ENCODE measurements at places on chromosomes 2 and 18.

- DNase-seq = no peak
These were observed 11.9 kb upstream of the ASPRV1 start for GRCh38 chr2:69973335-69973735.

DNA sequence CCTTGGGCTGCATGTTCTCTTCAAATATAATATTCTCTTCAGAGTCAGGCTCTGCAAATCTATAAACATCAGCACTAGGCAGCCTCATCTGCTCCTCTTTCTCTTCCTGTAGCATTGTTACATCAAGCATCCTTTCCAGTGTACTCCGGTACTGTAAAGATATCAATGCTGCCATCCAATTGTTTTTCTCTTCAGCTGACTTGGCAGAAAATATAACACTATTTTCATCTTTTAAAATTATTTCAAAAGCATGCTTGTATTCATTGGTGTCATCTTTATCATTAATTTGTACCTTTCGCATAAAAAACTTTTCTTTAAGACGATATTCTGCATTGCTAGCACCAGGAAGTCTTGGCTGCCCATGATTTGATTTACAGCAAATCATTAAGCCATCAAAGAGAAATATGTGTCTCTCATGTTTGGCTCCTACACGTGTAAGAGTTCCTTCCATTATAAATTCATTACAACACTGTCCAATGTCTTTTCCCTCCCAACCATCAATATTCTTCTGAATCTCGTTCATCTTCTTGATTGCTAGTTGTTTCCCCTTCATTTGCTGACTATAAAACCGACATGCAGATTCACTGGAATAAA lies 98.1 kb downstream of the SOS1 start:
- no peak for DNase-seq

DNA sequence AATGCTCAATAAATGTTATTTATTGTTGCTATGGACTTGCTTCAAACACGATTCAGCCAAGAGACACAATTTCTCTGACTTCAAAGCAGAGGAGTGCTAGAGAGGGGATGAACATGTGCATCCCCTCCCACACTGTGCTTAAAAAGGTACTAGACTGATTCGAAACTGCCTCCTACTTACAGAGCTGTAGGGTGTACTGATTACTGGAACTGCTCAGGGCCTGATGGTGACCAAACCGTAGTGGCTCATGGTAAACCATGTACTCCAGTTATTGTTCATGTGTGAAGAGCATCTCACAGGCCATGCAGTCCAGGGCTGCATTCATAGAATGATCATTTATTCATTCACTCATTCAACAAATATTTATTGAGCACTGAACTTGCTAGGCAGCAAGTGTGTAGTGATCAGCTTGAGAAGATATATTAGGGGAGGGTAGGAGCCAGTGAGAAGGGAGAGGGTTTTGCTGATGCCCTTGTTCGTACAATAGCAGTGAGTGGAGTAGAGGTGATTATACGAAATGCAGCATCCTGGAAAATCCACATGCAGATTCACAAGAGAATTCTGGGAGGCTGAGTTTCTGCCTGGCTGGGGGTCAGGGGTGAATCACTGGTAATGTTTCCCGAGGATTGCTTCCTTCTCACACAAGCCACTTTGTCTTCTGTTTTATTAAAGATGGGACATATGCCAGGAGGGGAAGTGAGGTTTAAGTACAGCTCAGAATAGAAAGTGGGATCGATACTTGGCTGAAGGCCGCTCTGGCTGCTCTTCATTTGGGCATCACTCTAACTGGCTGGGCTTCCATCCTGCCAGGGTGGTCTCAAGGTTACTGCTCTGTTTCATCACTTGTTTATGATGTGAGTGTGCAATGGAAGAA lies 245.4 kb downstream of the RAD51AP2 start:
- no peak for DNase-seq

DNA sequence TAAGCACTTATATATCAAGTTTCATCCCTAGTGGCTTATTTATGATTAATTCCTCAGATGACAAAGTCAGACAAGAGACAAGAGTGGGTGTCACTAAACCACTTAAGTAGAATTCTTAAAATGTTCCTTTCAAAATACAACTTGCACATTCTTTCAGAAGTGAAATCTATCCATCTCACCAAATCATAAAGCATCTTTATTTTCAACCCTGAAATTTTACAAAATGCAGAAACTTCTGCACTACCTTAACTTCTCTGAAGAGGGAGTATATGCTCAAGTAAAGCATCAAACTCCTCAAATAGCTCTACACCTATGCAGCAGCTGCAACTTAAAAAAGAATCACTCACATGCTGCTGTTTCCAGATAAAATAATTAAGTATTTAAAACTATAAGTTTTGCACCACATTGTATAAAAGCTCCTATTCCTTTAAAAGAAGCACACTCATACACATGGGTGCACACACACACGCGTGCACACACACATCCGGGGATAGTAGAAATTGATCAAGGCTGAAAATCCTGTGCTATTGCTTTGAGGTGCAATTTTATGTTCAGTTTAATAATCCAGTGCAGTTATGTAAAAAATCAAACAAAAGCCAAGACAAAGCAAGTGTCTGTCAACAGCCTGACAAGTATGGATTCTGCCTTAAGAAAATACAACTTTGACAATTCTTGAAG lies 244.5 kb downstream of the TCF4 start:
- no peak for DNase-seq

DNA sequence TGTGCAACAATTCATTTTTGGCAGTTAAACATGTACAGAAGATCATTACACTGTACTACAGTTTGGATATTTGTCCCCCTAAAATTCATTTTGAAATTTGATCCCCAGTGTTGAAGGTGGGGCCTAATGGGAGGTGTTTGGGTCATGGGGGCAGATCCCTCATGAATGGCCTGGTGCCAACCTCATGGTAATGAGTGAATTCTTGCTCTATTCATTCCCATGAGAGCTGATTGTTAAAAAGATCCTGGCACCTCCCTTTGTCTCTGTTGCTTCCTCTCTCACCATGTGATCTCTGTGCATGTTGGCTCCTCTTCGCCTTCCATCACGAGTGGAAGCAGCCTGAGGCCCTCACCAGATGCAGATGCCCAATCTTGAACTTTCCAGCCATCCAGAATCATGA lies 140.6 kb downstream of the GCA start:
- DNase-seq = no peak

GRCh38 chr2:206984206-206984605 lies 44.9 kb downstream of the CPO start:
- no peak for DNase-seq

DNA sequence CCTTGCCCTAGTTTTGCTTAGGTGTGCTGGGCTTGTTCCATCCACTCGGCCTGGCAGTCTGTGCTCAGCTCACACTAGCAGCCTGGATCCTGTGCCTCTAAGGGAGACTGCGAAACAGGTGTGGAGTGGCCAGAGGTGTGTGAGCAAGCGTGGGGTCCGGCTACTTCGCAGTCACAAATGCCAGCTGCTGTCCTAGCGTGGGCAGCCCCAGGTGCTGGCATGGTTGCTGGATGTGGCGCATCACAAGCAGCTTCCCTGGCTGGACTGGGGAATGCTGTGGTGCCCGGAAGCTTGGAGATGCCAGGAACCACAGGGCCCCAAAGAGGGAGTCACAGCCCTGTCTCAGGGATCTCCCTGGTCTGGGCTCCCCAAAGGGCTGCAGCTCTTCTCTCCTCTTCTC lies 119.0 kb upstream of the TMEFF2 start:
- DNase-seq = no peak

- no peak for DNase-seq
These were observed 226.4 kb upstream of the DSEL start for GRCh38 chr18:67742954-67743353.

DNA sequence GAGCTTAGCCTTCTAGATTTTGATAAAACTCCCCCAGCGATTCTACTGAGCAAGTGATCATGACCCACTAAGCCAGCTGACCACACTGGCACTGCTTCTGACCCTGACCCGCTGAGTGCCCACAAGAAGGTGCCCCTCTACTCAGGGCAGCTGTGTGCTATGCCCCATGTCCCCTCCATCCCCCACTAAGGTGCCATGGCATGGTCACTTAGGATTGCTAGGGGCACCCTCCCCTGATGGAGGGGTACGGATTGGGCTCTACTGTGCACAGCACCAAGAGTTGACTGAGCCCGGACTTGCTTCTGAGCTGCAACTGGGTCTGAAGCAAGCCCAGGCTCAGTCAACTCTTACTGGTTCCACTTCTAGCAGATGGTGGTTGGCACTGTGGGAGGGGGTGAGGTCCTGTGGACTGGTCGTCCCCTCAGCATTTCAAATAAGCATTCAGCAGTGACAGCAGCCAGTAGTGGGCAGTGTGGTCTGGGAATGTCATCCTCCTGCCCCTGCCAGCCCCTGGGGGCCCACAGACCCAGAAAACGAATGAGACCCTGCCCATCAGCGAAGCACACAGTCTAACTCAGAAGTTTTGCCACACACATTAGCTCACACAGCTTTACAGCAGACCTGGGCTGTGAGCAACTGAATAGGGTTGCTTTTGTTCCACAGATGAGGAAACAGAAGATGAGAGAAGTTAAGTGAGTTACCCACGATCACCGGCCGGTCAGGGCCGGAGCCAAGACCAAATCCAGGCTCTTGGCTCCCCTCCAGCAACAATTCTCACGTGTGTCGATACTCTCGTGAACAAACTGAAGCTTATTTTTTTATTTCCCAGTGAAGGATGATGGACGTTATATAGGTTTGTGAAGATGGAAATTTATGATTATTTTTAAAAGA lies 52.1 kb upstream of the FOSL2 start:
- DNase-seq = no peak

- no peak for DNase-seq
These were observed 2.6 kb downstream of the PRSS56 start for GRCh38 chr2:232522623-232523401.

DNA sequence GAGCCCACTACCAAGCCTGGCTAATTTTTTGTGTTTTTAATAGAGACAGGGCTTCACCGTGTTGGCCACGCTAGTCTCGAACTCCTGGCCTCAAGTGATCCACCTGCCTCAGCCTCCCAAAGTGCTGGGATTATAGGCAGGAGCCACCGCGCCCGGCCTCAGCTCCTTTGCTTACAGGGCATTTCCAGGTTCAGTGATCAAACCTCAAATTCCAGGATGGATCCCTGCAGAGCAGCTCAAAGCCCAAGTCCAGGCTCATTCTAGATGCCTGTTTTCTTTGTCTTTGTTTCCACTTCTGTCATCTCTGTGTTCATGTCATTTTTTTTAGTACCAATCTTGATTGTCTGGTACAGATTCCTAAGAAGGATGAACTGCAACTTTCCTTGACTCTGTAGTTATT lies 41.9 kb downstream of the TNFRSF11A start:
- no peak for DNase-seq

DNA sequence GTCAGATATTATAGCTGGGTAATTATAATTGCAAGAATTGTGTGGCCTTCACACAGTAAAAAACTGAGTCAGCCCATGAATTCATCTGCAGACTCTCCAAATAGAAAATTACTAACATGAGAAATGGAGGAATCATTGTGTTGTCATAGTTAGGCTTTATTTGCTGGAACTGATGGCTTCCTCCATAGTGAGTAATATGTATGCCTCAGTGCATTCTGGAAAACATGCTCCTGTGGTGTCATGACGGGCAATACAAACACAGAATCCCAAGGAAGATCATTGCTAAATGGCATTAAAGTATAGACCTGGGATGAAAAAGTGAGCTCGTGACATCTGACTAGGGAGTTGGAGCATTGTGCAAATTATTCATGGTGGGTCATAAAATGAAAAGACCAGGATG lies 23.6 kb upstream of the NMS start:
- no peak for DNase-seq

DNA sequence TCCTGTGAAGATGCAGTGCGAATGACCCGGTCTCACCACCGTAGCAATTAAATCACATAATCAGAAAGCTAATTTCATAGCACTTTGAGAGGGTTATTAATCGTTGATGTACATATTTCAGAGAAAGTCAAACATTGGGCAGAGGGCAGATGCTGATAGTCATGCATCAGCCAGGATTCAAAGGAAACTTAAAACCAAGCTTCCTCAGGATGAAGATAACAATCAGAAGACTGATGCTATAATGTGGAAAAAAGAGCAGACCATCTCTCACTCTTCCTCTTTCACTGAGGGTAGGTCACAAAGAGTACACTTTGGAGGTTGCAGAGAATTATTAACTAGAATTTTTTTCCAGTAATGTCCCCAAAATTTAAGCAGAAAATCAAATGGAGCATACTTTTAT lies 1027.7 kb upstream of the ZEB2 start:
- DNase-seq = no peak

GRCh38 chr2:154481336-154481735 lies 217.2 kb upstream of the KCNJ3 start:
- no peak for DNase-seq

DNA sequence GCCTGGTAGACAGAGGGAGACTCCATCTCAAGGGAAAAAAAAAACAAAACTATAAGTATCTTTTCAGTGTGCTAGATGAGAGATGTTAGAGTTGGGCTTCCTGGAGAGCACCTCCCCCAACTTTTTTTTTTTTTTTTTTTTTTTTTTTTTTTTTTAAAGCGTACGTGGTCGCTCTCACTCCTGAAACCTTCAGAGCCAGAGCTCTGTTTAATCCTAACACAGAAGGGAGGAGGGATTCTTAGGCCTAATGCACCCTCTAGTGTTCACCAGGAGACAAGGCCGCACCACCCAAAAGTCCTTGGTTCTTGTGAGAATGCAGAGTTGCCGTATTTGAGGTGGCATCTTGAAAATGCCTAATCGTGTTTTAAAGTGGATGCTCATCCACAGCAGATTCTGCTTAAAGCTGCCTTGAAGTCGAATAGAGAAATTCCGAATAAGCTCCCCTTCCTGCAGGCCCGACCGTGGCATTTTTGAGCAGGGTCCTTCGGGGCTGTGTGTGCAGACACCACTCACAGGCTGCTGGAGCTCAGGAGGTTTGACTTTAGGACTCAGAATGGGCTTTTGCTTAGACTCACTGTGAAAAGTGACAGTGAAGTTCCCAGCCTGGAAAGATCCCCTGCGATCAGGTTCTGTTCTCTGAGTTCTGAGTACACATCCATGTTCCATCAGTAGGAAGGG lies 252.6 kb downstream of the AGAP1 start:
- DNase-seq = no peak

- DNase-seq = no peak
These were observed 160.9 kb upstream of the TTC39C start for GRCh38 chr18:23853448-23854195.

DNA sequence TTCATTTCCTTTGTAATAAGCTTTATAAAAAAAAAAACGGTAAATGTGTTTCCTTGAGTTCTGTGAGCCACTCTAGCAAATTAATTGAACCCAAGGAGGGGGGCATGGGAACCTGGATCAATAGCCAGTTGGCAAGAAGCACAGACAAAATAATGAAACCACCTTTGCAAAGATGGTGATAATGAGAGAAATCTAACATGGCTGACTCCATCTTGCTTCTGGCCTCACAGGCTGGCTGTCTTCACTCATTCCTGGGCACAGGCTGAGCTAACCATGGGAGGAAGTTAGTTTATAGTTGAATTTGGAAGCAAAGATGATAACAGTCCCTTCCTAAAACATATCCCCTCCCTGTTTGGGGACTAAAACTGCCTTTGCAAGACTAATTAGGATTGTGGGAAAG lies 95.1 kb downstream of the B3GNT2 start:
- DNase-seq = no peak

DNA sequence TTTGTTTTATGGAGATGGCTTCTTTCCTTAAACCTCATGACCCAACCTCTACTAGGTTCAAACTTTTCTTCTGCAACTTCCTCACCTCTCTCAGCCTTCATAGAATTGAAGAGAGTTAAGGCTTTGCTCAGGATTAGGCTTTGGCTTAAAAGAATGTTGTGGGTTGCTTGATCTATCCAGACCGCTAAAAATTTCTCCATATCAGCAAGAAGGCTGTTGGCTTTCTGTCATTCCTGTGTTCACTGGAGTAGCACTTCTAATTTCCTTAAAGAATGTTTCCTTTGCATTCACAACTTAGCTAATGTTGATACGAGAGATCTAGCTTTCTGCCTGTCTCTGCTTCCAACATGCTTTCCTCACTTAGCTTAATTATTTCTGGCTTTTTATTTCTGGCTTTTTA lies 58.1 kb upstream of the KYNU start:
- no peak for DNase-seq

All from RWPE2 (cell line).